ENCODE measurements at places on chromosomes 3 and 15. TPM values are rescaled to one million over a fixed set of nuclear protein-coding genes. Genes with fewer than 3 reads are reported as not detected.

Gene GOLGA6D
- total RNA-seq: not detected

Gene MTHFS
- total RNA-seq: 14.3 TPM

Gene CMTM6
- total RNA-seq: 99.3 TPM

Gene MYEF2
- total RNA-seq: 24.6 TPM

Gene TCAIM
- 6.3 TPM for total RNA-seq

Gene ECE2
- total RNA-seq: not detected

Gene NRROS
- total RNA-seq: 15.5 TPM

Gene UROC1
- not detected for total RNA-seq

Gene ITPKA
- 0.29 TPM for total RNA-seq

Gene STAB1
- total RNA-seq: 4.9 TPM

Gene SATB1
- 208 TPM for total RNA-seq

Gene GTF2A2
- 48.0 TPM for total RNA-seq

Gene DHFR2
- 2.6 TPM for total RNA-seq

Gene KBTBD13
- not detected for total RNA-seq

Gene MRPL46
- 11.7 TPM for total RNA-seq

Gene PPP2R3A
- 0.17 TPM for total RNA-seq

Gene NEK10
- total RNA-seq: 2.3 TPM

Gene PLSCR2
- total RNA-seq: not detected

Gene FHIT
- 28.6 TPM for total RNA-seq

Gene USP50
- total RNA-seq: 0.76 TPM

Gene RLBP1
- not detected for total RNA-seq

Gene ST8SIA2
- not detected for total RNA-seq

Gene MYO1E
- total RNA-seq: 4.0 TPM

Gene ACKR4
- total RNA-seq: 0.32 TPM

All from T-helper 17 cell (primary cell).